ENCODE measurements at places on chromosomes 6 and 20.

DNA sequence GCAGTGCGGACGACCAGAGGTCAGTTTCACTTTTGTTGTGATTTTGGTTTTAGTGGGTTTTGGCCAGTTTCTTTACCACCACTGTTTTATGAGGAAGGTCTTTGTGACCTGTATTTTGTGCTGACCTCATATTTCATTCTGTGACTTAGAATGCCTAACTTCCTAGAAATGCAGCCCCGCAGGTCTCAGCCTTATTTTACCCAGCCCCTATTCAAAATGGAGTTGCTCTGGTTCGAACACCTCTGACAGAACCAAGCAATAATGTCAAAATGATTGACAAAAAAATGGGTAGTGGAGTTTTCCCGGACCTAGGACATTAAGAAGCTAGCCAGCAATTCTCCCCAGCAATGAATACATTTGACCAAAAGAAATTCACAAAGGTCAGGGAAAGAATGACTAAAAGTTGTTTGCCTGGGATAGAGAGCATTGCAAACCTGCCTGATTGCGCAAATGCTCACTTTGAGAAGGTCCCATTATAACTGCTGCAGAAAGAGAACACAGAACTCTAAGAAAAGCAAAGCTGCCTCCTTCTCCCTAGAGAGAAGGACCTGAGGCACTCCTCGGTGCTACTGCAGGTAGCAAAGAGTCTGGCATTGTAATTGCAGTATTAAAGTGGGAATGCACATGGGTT lies 288.8 kb downstream of the ADGB start:
- no peak for DNase-seq

DNA sequence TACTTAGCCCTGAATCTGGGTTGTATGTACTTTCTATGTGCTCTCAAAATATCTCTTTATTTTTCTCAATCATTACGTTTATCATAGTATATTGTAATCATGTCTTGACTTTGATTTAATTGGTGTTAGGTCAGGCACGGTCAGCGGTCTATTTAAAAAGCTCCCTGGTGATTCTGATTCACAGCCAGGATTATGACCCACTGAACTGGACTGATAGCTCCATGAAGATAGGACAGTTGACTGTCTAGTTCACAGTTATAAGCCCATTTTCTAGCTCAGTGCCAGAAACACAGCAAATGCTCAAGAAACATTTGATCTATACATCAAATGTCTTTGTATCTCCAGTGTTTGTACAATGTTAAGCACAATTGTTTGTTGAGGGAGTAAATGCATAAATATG lies 111.5 kb upstream of the CCN2 start:
- DNase-seq, result no peak

DNA sequence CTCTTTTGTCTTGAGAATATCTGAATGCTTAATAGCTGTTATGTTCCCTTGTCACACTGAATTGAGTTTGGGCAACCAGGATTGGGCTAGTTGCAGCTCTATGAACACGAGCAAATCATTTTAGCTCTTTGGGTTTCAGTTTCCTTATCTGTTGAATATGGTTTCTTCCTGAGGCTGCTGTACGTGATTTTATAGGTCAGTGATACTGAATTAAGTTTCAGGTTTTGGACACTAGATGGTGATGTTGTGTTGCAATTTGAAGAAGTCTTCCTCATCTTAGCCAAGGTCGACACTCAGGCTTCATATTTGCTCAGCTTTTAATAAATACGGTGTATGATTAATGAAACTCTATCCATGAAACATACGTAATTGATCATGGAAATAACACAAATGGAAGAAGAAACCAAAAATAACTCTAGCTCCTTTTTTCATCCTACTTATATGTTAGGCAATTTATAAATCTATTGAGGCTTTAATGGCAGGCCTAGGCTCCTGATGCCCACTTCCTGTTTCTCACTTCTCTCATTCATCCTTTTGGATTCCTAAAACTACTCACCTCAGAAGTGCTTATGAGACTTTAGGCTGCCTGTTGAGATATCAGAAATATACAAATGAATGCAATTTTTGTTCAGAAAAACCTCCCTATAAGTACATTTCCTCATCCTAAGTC lies 354.1 kb upstream of the MAP3K7 start:
- DNase-seq, result peak; percentile 89

- peak; percentile 72 for DNase-seq
Observed at GRCh38 chr6:24991810-24992467, 56.2 kb upstream of the RIPOR2 start.

DNA sequence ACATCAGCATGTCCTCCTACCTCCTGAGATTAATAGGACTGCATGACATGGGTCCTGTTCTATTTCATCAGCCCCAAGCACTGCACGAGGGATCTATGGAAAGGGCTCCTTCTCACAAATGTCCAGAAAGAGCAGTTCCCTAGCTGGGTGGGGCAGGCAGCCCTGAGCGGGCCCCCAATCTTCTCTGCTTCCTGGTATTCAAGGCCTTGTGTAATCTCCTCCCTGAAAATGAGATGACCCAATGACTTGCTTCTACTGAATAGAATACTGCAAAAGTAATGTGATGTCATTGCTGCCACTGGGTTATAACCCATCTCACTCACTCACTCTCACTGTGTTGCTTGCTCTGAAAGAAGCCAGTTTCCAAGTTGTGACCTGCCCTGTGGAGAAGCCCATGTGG lies 126.4 kb downstream of the OPRM1 start:
- DNase-seq, result no peak
